ENCODE measurements at places on chromosomes 7 and 10. TPM values are rescaled to one million over a fixed set of nuclear protein-coding genes. Genes with fewer than 3 reads are reported as not detected.

- DNase-seq, result no peak
These were observed 85.4 kb upstream of the VOPP1 start for GRCh38 chr7:55657654-55658053.

- DNase-seq, result peak; percentile 79
These were observed 208.7 kb upstream of the PHYHIPL start for GRCh38 chr10:58967551-58968388.

DNA sequence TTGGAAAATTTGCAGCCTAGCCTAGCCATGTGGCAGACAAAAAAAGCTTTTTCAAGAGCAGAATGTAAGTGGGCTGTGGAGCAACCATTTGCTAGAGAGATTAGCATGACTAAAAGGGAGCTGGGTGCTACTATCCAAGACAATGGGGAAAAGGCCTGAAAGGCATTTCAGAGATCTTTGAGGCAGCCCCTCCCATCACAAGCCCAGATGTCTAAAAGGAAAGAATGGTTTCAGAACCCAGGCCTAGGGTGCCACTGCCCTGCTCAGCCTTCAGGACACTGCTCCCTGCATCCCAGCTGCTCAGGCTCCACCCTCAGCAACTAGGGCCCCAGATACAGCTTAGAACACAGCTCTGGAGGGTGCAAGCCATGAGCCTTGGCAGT, 24.7 kb downstream of the PNLIPRP3 start:
- DNase-seq, result no peak

DNA sequence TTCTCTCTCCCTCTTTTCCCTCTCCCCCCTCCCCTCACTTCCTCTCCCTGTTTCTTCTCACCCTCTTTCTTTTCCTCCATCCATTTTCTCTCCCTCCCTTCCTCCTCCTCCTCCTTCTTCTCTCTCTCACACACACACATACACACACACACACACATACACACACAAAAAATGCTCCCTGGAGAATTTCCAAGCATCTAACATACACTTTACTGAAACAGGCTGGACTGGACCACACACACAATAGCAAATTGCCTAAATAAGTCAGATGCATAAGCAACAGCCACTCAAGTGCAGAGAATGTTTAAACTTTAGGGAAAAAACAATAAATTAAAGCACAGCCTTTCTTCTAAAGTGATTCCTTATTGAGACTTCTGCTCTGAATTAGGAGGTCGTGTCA, 267.7 kb downstream of the FGFR2 start:
- DNase-seq, result no peak

DNA sequence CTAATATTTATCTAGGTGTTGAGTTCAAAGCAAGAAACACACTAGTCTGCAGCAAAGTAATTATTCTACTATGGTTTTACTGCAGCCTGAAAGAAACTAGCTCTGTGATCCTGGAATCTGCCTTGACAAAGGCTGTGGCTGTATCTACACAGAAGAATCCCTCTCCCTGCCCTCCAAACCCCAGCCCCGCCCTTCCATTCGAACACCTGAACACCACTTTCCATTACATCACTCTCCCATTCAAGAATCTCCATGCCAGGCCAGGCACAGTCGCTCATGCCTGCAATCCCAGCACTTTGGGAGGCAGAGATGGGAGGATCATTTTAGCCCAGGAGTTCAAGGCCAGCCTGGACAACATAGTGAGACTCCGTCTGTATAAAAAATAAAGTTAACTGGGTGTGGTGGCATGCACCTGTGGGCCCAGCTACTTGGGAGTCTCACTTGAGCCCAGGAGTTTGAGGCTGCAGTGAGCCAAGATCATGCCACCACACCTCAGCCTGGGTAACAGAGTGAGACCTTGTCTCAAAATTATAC, 23.3 kb downstream of the LRRC20 start:
- peak; percentile 38 for DNase-seq

GRCh38 chr7:8217200-8218068, 44.5 kb downstream of the ICA1 start:
- DNase-seq, result no peak

- no peak for DNase-seq
These were observed 162.9 kb upstream of the CELF2 start for GRCh38 chr10:10854725-10855124.

DNA sequence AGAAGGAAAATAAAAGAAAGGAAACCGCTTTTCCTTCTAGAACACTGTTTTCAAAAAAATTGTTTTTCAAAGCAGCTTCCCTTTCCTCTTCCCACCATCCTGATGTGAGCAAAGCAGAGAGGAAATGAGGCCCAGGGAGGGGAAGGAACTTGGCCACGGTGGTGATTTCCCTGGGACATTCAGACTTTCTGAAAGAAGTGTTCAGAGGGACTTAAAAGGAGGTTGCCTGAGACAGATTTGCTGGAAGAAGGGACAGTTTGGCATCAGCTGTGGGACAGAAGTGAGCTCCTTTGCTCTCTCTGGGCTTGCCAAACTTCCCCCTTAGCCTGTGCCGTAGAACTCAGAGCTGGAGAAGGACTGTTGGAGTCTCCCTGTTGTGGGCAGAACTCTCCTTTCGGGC, 30.3 kb downstream of the ADCYAP1R1 start:
- DNase-seq, result peak; percentile 1

PDK4 gene
- total RNA-seq, result 1.9 TPM

NXPH1 gene
- not detected for total RNA-seq

TRA2A gene
- total RNA-seq, result 58.3 TPM

CRHR2 gene
- total RNA-seq, result not detected

ADAM22 gene
- total RNA-seq, result 6.6 TPM

TEX47 gene
- not detected for total RNA-seq
